Left ventricle myocardium inferior (tissue), 1 donor: ENCODE measurements at places on chromosomes 5 and 9. TPM values are rescaled to one million over a fixed set of nuclear protein-coding genes. Genes with fewer than 3 reads are reported as not detected.
A peak's percentile ranks its signal among the peaks of the same experiment; 100 is the strongest.

DNA sequence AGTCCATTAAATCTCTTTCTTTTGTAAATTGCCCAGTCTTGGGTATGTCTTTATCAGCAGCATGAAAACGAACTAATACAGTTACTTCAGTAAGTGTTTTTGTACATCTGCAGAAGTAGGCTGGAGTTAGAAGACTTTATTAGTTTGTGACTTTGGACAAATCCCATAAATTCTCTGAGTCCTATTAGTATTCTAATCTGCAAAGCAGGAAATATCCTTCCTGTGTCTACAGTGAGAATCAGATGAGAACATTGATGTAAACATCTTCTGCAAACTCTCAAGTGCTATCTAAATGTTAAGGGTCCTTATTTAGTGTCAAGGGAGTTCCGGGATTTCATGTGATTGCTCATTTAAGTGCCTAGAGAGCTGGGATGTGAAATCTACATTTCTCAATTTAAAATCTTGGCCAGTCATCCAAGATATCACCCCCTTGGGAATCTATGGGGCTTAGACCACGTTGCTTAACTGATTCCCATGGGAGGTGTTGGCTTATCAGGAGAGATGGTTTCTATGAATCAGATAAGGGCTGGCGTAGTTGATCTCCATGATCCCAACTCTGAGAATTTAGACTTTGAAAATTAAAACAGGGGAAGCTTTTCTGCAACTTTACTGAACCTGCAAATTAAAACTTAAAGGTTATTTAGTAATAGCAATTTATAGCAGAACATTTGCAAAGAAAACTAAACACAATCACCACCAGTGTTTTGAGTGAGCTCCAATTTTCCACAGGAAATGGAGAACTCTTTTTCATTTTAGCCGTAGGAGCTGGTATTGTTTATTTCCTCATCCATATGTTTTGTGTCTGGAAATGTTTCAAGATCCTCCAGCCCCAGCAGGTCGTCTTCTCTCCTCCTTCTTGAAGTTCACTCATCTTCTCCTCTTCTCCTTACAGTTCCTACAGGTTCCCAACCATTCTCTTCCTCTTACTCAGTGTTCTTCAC lies 241.6 kb upstream of the CD180 start:
- DNase-seq = no peak

RAB3C gene
- total RNA-seq = 1.2 TPM

DNA sequence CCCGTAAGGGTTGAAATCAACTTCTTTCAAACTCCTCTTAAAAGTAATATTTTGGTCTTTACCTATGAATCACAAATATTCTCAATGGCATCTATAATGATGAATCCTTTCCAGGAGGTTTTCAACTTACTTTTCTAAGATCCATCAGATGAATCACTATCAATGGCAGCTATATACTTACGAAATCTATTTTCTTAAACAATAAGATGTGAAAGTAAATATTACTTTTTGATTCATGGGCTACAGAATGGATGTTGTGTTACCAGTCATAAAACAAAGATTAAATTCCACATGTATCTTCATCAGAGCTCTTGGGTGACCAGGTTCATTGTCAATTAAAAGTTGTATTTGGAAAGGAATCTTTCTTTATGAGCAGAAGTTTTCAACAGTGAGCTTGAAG lies 1877.7 kb upstream of the ACO1 start:
- DNase-seq = no peak

ADRA1B gene
- total RNA-seq = 2.5 TPM

- peak; percentile 75 for DNase-seq
Measured at GRCh38 chr5:173293817-173294672, 34.2 kb downstream of the STC2 start.

DNA sequence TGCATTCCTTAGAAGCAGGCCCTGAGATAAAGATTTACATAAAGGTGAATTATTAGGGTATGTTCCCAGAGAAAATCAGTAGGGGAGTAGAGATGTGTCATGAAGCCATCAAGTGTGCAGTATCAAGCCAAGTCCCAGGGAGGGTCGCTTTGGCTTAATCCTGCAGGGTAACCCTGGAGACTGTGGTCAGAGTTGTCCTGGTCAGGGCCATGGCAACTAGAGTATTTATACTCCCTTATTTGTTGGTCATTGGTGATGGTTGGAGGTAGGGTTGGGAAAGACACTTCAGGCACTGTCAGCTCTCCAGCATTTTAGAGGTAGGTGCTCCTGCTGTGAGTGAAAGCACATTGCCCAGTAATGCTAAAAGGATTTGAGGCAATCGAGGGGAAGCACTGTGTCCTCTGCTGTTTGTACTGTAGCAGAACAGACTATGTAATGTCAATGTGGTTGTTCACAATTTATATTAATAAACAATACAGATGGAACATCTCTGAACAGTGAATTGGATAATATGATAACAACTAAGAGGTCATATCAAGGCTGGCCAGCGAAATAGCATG lies 108.9 kb downstream of the GDNF start:
- DNase-seq = no peak

ENHO gene
- not detected for total RNA-seq

GRCh38 chr9:135602789-135603481 lies 36.4 kb downstream of the GLT6D1 start:
- DNase-seq = peak; percentile 14

GABRA1 gene
- total RNA-seq = not detected

DNA sequence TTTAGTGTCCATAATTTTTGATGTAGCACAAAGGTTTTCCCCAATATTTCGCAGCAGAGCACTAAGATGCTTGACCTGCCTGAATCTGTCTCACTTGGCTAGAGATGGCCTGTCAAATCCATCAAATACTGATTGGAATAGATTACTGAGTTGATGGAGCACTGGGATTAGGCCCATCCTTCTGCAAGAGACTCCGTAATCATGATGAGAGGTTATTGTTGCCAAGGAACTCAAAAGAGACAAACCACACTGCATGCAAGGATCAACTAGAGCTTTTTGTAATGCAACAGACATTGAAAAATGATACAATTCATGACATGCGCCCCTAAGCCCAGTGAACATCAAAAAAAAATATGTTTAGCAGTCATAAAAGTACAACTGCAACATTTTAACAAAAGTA lies 585.3 kb upstream of the GRAMD2B start:
- DNase-seq = no peak

GRCh38 chr5:98599016-98599415 lies 174.4 kb upstream of the RGMB start:
- no peak for DNase-seq

DNA sequence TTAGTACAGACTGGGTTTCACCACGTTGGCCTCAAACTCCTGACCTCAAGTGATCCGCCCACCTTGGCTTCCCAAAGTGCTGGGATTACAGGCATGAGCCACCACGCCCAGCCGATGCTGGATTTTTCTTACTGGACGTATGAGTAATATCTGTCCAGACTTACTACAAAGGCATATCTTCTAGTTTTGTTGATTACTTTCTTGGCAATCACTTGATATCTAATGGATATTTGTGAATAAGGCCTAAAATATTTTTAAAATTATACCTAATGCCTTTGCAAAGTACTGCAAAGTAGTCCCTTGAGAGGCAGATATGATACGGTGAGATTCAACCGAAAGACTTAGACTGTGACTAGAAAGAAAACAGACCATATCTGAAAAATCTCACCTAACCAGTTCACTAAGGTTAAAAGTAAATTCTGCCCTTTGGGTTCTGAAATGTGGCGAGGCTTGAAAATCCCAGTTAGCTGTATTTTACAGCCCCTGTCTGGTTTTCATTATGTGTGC lies 152.1 kb downstream of the GNAQ start:
- DNase-seq = no peak

GRCh38 chr5:87321605-87322004 lies 53.9 kb downstream of the RASA1 start:
- no peak for DNase-seq

DNA sequence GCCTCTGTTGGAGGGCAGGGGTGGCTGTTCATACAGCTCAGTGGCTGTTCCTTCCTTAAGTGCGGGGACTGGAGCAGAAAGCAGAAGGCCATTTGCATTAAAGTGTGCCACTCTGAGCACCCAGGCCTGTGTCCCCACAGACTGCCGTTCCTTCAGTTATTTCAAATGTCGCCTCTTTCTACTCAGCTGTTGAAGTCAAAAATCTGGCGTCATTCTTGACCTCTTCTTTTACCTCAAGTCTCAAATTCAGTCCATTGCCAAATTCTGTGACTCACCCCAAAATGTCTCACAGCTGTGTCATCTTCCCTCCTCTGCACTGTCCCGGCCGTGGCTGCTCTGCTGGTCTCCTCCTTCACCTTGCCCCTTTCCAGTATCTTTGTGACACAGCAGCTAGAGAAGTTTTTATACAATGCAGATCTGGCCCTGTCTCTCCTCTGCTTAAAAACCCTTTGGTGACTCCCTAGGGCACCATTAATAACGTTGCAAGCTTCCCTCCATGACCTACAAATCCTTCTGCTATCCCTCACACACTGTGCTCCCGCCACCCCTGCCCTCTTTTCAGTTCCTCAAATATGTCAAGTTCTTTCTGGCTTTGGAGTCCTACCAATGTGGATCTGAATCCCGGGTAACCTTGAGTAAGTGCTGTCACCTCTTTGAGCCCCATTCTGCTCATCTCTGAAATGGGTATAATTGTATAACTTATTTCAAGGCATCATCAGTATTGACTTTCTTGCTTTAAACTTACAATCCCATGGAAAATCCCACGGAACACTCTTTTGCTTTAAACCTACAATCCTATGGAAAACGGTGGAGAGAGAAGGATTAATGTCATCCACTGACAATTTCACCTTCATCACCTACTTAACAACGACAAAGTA lies 98.3 kb upstream of the BOD1 start:
- DNase-seq = no peak

GRCh38 chr5:138870611-138871010 lies 4.5 kb downstream of the LRRTM2 start:
- DNase-seq = no peak

CD274 gene
- total RNA-seq = 14.7 TPM

DNA sequence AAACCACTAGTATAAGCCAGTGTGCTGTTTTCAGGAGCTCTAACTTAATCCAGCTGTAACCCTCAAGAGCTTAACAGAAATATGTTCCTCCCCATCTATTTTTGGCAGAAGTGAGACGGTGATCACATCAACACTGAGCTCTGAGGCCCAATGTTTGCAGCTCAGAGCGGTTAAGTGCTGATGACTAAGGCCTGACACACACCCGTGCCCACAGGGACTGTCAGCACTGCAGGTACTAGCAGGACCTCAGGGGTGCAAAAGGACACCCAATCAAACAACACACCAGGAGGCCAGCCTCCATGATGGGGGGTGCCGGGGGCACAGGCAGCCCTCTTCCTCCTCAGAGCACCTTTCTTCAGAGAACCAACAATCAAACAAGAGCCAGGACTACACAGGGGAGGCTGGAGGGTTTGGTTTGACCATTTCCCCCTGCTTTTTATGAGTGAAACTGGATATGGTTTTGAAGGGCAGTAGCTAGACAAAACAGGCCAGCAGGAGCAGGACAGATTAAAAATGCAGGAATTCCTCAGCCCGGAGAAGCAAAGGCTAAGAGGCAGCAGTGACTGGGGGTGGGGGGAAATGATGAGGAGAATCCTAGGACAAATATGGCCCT lies 61.3 kb downstream of the RAPGEF1 start:
- DNase-seq = peak; percentile 69

DNA sequence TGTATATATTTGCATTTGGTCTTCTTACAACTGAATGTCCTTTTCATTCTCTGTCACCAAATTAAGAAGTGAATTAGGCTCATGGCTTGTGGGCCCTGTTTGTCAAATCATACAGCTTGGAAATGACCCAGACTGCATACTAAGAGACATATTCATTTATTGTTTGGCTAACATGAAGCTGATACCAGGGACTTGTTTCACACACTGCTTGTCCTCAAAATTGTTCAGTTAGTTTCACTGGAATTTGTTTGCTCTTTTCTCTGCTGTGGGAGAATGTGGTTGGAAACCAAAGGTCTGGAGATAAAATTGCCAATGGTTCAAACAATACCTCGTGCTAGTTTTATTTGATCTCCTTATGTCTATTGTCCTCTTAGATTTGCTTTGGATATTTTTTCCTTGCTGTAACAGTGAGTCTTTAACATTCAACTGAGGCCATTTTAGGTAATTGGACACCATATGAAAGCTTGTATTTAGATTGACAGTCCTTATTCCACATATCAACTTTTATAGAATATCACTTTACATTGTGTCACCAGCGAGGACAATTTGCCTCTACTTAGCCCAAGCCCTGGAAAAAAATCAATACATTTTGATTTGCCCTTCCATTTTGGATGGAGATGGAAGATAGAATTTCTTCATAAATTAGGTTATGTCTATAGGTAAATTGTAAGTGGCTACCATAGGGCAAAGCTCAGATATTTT lies 144.3 kb upstream of the MTAP start:
- DNase-seq = no peak
